ENCODE measurements at places on chromosomes 16 and 17.

DNA sequence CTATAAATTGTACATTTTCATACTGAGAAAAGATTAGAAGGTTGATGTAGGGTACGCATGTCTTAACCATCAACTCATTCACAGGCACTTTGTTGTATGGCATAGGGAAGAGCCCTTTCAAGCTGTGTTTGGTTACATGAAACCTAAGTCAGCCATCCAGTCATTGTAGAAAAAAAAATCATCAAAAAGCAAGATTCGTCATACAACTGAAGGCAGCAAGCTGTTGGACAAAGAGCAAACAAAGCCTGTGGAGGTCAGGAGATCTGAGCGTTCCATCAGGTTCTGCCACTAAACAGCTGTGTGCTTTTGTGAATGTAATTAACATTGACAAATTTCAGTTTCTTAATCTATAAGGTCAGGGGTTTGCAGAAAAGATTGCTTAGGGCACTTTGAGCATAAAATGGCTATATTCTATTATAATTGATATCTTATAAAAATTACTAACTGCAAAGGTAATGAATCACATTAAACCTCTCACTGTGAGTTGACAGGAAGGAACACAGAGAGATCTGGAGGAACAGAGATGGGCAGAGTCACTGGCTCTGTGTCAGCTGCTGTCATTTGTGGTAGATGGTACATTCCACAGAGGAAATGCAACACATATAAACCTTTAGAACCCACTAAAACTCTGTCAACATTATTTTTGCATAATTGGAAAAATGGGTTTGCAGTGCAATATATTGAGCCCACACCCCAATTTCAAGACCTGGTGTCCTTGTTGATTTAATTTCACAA, 66.3 kb upstream of the MYOCD start:
- DNase-seq, result no peak

GRCh38 chr17:61393904-61394629, 5.6 kb upstream of the TBX2 start:
- no peak for DNase-seq

GRCh38 chr17:31068291-31068690, 26.5 kb upstream of the NF1 start:
- peak; percentile 78 for DNase-seq

- DNase-seq, result no peak
Observed at GRCh38 chr17:65553009-65553645, 8.3 kb downstream of the AXIN2 start.

DNA sequence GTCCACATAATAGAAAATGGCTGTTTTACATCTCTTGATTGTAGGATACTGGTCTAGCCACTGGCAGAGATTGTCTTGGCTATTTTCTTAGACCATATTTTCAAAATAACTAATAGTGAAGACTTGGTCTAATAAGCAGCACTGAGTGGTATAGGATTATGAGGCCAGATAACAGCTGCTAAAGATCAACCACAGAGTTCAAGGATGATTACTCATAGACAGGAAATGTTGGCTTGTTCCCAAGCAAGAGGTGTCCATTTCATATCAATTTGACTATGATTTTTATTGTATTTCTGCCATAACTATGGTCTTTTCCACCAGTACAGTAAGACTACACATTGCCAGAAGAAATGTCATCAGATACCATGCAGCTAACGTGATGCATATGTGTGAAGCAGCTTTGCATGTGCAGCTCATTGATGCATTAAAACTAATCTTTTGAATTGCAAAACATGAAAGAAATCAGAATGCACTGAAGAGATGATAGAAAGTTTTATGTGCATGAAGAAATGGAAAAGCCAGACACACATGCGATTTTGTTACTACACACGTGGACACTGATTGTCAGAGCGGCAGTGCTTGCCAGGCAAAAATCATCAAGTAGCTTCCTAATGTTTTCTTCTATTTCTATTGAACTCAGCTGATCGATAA, 693.3 kb downstream of the CDH11 start:
- DNase-seq, result no peak

GRCh38 chr17:37744633-37744927, 279 bp downstream of the HNF1B start:
- DNase-seq, result no peak

GRCh38 chr17:58541249-58541648, 26.8 kb upstream of the MTMR4 start:
- no peak for DNase-seq

DNA sequence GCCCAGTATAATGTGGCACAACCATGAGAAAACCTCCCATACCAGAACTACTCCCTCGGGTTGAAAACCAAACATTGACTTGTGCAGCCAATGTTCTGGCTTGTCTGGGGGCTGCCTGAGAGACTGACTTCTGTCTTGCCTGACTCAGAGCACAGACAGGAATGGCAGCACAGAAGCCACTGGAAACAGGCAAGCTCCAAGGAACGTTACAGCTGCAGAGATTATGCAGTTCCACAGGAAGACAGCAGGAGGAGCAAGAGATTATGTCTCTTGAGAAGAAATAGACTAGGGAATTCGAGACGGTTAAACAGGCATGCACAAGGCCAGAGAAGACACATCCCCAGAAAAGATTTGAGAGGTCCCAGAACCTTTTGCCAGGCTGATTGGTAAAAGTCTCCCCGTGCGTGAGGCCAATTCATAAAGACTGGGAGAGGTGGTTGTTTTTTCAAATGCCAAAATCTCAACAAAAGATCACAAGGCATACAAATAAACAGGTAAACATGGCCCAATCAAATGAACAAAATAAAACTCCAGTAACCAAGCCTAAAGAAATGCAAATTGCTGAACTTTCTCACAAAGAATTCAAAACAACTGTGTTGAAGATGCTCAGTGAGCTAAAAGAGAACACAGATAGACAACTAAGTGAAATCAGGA, 90.6 kb upstream of the CDH5 start:
- peak; percentile 28 for DNase-seq

GRCh38 chr17:41116297-41116696, 1.9 kb downstream of the KRTAP4-11 start:
- DNase-seq, result no peak

DNA sequence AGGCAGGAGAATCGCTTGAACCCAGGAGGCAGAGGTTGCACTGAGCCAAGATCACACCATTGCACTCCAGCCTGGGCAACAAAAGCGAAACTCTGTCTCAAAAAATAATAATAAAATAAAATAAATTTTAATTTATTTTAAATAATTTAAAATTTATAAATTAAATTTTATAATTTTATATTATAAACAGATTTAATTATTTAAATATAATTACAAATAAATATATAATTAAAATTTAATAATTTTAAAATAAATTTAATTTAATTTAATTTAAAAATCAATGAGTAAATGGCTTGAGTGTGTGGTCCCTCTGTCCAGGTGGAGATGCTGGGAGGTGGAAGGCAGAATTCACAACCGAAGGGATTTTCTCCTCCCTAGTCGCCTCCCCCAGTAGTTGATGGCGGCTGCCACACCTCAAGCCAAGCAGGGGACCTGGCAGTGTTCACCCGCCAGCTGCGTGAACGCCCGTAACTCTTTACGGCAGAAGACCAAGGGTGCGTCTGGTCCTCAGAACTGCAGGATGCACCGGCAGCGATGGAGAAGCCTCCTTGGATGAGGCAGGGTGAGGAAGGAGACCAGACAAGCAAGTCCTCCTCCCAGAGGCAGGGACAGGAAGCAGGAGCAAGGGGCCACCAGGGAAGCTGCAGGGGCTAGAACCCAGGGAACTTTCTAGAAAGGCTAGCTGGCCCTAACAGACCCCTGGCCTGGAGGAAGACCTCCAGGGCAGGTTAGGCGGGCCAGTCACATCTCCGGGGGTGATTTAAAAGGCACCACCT, 22.9 kb upstream of the KRT17 start:
- DNase-seq, result no peak

DNA sequence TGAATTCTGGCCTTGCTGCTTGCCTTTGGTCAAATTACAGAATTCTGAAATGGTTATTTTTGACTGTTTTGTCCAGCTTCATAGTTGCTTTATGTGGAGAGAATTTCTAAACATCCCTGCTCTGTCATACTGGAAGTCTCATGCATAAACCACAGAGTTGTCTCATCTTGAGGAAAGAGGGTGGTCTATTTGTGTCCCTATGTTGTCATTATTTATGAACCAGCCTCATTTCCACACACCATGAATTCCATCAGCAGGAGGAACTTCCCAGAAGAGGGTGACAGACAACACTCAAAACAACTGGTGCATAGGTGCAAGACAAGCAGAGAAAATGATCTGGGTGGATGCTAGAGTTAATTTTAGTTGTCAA, 525.8 kb upstream of the GOT2 start:
- no peak for DNase-seq

GRCh38 chr17:8015957-8016631, 13.7 kb downstream of the GUCY2D start:
- peak; percentile 44 for DNase-seq

GRCh38 chr17:57404073-57404472, 147.8 kb downstream of the MSI2 start:
- no peak for DNase-seq

Data from activated CD4-positive, alpha-beta T cell treated with anti-CD3 and anti-CD28 coated beads for 48 hours (primary cell).